ENCODE measurements at places on chromosomes 1 and 21. TPM values are rescaled to one million over a fixed set of nuclear protein-coding genes. Genes with fewer than 3 reads are reported as not detected.

Gene OLFML2B
- total RNA-seq: 0.29 TPM

- peak; percentile 69 for DNase-seq
Observed at GRCh38 chr1:239951511-239952140, 140.1 kb upstream of the FMN2 start.

DNA sequence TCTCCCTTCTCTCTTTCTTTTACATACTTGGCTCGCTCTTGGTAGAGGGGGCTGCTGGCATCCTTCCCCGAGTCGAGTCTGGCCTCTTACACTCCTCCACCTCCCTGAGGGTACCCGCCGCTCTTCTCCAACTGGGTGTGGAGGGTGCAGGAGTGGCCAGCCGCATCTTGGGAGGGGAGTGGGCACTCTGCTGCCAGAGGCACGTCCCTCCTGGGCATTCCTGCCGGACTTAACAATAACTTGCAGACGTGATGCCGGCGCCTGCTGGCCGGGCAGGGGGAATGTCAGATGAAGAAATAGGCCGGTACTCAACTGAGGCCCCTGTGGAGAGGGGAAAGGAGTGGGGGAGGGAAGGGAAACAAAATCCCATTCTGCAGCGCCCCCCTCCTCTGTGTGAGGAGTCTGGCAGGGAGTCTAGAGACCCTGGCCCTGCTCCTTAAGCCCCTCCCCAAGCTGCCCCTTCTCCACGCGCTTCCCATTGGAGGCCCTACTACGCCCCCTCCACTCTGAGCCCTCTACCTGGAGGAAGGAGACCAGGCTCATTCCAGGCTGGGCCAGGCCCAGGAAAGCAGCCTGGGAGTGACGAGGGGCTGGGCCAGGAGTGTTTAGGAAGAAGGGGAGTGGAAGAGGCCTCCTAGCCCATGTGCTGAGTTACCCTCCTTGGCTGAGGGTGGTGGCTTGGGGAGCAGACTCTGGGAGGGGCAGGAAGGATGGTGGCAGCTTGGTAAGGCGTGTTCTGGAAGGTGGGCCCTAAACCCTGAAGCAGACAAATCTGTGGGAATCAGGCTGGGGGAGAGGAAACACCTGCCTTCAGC is 1.8 kb downstream of the ATP2B4 start:
- DNase-seq: peak; percentile 59

DNA sequence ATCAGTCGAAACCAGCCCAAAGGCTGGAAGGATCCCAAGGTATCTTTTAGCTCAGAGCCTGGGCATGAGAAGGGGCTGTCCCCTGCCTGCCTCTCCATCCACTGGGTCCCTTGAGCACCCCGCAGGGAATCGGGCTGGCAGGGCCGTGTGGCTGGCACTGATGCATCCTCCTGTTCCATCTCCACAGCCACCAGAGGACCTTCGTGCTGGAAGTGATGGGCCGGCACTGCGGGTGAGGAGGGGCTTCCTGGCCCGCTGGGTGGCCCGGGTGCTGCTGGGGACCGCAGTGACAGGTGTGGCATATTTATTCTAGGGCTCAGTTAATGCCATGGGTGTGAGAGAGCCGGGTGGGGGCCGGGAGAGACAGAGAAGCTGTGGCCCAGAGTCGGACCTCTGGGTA is 13.6 kb downstream of the PFKL start:
- DNase-seq: no peak

- no peak for DNase-seq
Observed at GRCh38 chr1:53822931-53823330, 15.2 kb downstream of the NDC1 start.

DNA sequence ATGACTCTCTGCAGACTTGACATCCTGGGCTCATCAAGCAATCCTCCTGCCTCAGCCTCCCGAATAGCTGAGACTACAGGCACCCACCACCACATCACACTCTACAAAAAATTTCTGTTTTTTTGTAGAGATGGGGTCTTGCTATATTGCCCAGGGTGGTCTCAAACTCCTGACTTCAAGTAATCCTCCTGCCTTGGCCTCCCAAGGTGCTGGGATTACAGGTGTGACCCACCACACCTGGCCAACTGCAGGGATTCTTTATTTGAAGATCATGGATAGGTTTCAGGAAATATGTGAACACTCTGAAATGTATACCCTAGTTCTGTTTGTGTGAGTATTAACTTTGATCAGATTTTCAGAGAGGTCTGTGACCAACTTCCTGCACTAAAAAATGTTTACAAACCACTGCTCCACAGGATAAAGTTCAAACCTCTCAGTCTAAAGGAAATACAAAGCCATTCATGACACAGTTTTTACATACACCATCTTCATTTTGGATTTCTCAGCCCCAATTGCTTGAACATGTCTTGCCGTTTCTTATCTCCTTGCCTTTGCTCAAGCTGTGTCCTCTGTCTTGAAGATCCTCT is 252.3 kb upstream of the FGGY start:
- DNase-seq: no peak

GRCh38 chr1:218982482-218982881 is 191.2 kb upstream of the LYPLAL1 start:
- DNase-seq: no peak

DNA sequence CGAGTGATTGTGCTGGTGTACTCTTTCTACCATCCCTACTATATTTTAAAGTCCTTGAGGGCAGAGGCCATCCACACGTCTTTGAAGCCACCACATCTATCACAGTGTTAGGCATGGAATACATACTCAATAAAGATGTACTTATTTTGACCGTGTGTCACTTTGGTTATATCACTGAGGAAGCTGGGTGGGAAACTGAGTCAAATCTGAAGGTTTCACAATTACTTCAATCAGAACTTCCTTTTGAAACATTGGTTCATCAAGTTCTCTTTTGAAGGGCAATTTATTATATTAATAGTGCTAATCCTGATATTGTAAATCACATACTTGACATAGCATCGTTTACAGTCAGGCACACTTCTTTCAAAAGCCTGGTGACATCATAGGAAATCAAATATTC is 53.3 kb upstream of the ATP1B1 start:
- DNase-seq: no peak

GRCh38 chr1:88730132-88730675 is 46.1 kb downstream of the PKN2 start:
- DNase-seq: no peak

DNA sequence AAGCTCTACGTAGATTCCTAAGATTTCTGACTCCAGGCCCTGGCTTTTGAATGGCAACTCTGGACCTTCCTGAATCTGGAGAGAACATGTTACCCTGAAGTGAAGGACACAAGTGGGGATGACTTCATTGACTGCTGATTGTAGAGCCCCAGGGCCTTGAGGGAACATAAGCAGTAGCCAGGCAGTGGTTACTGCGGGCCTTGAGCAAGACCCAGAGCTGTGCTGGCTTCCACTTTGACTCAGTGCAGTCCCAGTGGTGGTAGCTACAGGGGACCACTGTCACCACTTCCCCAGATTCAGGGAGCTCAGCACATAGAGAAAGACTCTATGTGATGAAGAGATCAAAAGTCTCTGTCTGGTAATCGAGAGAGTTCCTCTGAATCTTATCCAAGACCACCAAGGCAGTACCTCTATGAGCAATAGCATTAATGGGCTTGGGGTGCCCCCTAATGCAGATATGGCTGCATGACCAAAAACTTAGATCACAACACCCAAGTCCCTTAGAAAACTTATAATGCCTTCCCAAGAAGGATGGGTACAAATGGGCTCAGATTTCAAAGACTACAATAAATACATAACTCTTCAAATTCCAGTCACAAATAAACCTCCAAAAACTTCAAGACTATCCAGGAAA is 1278.3 kb downstream of the AMY1C start:
- no peak for DNase-seq

DNA sequence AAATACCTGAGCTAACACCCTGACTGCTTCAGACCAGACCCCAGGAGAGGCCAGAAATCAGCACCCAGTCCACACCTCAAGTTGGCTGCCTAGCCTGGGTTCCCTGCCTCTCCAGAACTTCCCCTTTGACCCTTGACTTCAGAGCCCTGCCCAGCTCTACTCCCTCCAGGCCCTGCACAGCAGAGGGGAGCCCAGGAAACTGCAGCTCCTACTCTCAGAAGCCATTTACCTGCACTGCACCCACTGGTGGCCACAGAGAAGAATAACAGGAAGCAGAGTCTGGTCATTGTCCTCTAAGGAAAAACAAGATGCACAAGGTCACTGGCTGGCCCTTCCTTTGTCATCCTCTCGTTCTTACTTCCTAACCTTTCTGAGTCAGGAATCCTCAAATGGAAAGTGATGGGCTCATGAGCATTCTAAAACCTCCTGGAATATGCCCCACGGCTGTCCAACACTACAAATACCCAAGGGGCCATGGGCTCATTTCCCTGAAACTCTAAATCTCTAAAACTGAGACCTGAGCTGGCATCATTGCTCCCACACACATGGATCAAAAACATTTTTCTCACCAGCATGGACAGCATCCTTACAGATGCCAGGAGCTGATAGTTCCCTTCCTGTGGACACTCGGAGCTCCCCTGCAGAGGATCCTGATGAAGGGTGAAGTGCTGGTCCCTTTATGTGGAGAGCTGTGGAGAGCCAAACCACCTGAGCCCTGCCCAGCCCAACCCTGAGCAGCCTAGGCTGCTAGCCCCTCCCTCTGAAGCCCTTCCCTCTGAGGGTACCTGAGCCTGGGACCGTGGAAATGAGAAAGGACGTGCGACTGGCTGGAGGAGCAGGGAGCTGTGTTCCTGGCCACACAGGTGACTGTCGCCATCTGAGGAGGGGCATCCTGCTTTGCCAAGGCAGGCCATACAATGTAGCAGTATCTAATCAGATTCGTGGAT is at the start of gene ITLN2:
ITLN2 (minus strand) TSS at position 652 of the 947 bp plus-strand sequence; CDS start at position 584, 68 bp downstream.
- DNase-seq: peak; percentile 57

- no peak for DNase-seq
Observed at GRCh38 chr1:223486932-223487886, 94.0 kb downstream of the CCDC185 start.

DNA sequence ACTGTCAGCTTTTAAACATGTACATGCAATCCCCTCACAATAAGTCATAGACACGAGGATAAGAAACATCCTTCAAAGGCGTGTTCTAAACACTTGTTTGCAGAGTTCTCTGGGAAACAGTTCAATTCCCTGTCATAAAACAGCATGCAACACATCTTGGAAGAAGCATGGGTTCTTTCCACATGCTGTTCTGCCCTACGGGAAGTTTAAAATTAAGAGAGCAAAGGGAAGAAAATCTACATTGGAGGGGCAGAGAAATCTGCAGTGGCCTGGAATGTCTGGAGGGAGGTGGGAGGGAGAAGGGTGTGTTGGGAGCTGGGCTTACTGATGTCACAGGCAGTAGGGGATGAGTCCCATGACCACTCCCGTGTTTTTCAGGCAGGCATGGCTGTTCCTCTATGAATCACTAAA is 98.3 kb upstream of the SLC2A1 start:
- DNase-seq: no peak

DNA sequence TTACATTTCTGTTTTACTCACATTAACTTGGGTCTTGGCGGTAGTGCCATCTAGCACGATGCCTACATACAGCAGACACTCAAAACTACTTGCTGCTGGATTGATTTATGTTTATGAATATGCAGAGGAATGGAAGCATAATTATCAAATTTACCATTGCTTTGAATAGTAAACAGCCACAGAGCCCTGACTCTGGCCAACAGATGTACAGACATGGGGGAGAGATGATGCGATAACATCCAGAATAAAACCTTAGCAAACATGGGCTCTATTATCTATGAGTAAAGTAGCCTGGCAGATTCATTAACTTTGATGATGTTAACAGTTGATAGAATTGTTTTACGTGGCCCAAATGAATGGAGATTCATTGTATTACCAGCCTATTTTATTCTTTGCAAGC is 42.8 kb downstream of the PTGFR start:
- no peak for DNase-seq

GRCh38 chr1:58735586-58735985 is 35.7 kb upstream of the MYSM1 start:
- DNase-seq: no peak

Gene STX12
- 38.7 TPM for total RNA-seq

GRCh38 chr1:24392604-24392946 is 21.0 kb downstream of the STPG1 start:
- no peak for DNase-seq

- DNase-seq: no peak
Observed at GRCh38 chr21:37443683-37444082, 77.1 kb downstream of the DYRK1A start.

Gene CAPN9
- not detected for total RNA-seq

GRCh38 chr1:200173097-200173618 is 145.6 kb downstream of the NR5A2 start:
- DNase-seq: no peak

Gene KRTAP7-1
- total RNA-seq: not detected

Gene GOLT1A
- total RNA-seq: not detected

GRCh38 chr1:90902672-90903071 is 119.2 kb downstream of the ZNF644 start:
- DNase-seq: no peak

Gene PFKFB2
- total RNA-seq: 2.1 TPM

GRCh38 chr1:212955098-212955497 is 4.8 kb downstream of the VASH2 start:
- no peak for DNase-seq

DNA sequence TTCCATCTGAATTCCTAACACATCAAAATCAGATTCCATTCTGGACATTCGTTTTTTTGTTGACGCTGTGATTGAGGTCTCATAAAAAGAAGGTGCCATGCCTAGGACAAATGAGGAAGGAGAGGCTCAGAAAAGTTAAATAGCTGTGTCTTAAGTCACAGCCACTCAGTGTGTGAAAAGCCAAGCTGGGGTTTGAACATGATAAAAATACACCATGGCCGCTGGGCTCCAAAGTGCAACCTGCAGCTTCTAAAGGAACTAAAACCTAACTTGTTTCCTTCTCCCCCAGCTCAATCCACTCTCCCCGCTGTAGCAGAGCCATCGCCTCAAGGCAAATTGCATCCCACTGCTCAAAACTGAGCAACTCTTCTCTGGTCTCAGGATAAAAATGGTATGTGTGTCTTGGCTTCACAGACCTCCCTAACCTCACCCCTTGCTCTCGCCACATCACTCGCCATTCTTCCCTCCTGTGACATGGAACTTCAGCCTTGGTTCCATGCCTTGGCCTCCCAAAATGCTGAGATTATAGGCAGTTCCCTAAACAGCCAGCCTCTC is 22.1 kb upstream of the FAM20B start:
- DNase-seq: no peak

Gene S100A9
- total RNA-seq: not detected

Gene RAD54L
- 19.9 TPM for total RNA-seq

Gene RAB25
- not detected for total RNA-seq

DNA sequence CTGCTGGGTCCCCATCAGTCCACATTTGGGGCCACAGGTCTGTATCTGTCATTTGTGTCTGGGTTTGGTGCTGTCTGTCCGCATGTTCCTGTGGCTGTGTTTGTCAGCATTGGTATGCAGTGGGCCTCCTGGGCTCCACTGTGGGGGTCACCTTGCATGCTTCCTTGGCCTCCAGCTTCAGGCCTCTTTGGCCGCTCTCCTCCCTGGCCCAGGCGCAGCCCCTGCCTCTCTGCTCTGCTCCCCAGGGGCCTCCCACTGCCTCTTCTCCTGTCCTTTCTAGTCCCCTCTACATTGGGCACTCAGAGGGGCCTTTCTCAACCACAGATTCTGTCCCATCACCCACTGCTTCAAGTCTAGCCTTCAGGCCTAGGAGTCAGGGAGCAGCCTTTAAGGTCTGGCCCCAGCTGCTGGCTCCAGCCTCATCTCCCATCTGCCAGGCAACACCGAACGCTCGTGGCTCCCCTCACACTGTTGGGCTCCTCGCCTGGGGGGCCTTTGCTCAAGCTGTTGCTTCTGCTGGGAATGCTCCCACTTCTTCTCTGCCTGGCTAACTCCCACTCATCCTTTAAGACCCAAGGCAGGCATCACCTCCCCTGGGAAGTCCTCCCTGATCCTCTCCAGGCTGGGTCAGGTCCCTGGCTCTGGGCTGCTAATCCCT is 14.6 kb downstream of the ZNF362 start:
- DNase-seq: no peak
